ENCODE measurements at places on chromosomes 6 and 20.

DNA sequence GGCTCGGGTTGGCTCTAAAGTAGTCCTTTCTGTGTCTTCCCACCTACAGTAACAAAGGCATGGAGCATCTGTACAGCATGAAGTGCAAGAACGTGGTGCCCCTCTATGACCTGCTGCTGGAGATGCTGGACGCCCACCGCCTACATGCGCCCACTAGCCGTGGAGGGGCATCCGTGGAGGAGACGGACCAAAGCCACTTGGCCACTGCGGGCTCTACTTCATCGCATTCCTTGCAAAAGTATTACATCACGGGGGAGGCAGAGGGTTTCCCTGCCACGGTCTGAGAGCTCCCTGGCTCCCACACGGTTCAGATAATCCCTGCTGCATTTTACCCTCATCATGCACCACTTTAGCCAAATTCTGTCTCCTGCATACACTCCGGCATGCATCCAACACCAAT lies 291.2 kb downstream of the ESR1 start:
- DNase-seq = no peak
- no peak overlapping the region for H3K4me3 ChIP-seq
- no peak overlapping the region for H3K27ac ChIP-seq
- no peaks in the 10 kb centered on the region for H3K36me3 ChIP-seq
- H3K27me3 ChIP-seq = no peaks in the 10 kb centered on the region

GRCh38 chr20:44109951-44110361 lies 77.0 kb downstream of the JPH2 start:
- H3K27ac ChIP-seq = no peak overlapping the region
- H3K4me1 ChIP-seq = peaks cover 11% of the 10 kb centered on the region
- H3K36me3 ChIP-seq = no peaks in the 10 kb centered on the region
- H3K27me3 ChIP-seq = no peaks in the 10 kb centered on the region

DNA sequence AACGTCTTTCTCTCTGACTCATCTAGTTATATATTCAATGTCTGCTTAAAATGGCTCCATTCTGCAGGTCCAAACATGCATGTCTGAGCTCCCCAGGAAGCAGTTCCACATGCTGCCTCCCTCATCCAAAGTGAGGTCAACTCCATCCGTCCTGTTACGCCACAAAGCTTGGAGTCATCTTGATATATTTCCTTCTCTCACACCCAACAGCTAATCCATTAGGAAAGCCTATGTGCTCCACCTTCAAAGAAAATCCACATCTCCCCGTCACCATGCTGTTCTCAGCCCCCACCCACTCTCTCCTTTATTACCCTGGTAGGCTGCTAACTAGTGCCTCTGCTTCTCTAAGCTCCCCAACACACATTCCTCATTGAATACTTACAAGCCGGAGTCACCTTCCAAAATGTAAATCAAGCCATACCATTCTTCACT lies 130.2 kb upstream of the SYNDIG1 start:
- no peaks in the 10 kb centered on the region for H3K36me3 ChIP-seq
- no peak for DNase-seq
- no peak overlapping the region for H3K4me3 ChIP-seq
- H3K27me3 ChIP-seq = no peaks in the 10 kb centered on the region
- no peak overlapping the region for H3K27ac ChIP-seq

- no peak for DNase-seq
- H3K27ac ChIP-seq = no peak overlapping the region
- H3K4me3 ChIP-seq = no peak overlapping the region
Measured at GRCh38 chr6:5622276-5623005, 361.1 kb downstream of the FARS2 start.
